ENCODE measurements at places on chromosomes 13 and 19. TPM values are rescaled to one million over a fixed set of nuclear protein-coding genes. Genes with fewer than 3 reads are reported as not detected.

DNA sequence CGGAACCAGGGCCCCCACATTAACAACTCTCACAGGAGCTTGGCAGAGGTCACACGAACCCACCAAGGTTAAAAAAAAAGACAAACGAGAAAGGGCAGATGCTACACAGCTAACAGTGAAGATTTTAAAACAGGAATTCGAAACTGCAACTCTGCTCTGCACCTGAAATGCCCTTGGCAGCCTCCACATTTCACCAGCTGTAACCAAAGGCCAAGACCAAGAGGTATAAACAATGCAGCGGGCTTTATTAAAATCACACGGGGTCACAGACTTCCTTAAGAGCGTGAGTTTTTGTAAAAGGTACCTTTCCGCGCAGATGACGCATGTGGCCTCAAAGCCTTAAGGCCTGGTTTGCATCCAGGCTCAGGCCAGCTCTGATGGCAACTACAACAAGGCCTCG, 88.2 kb downstream of the STK24 start:
- H3K4me3 ChIP-seq = no peak overlapping the region
- H3K27ac ChIP-seq = no peak overlapping the region
- H3K36me3 ChIP-seq = peaks cover 22% of the 10 kb centered on the region
- peaks cover 71% of the 10 kb centered on the region for H3K4me1 ChIP-seq
- no peak for DNase-seq
- H3K27me3 ChIP-seq = no peaks in the 10 kb centered on the region

DNA sequence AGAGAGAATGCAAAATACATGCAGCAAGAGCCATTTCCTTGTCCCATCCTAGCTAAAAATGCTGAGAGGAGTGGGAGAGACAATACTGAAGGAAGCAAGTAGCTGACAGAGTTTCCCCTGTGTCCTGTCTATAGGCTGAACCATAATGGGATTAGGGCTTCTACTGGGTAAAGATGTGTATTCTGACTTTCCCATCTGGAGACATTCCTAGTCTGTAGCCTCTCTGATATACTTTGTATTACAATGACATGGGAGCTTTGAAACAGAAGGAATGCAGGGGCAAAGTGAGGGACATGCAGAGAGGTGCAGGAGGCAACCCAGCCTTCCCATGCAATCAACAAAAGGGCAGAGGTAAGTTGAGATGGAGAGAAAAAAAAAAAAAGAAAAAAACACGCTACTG, 10.5 kb upstream of the GPC6 start:
- DNase-seq = no peak
- H3K36me3 ChIP-seq = no peaks in the 10 kb centered on the region
- no peak overlapping the region for H3K27ac ChIP-seq
- no peaks in the 10 kb centered on the region for H3K4me1 ChIP-seq

DNA sequence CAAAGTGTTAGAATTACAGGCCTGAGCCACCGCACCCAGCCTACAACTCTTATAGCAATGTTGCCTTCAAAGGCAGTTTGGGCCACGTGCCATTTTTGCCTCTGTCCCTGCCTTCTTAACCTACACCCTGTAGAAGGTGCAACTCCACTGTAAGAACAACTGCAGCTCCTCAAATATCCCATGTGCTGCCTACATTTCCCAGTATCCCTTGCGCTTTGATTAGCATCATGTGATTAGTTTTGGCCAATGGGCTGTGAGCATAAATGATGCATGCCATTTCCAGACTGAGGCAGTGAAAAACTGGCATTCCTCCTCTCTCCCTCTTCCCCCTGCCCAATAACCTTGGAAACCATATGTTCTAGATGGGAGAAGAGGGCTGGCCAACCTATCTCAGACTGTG, 75.2 kb upstream of the MRI1 start:
- H3K27me3 ChIP-seq = no peaks in the 10 kb centered on the region
- no peak overlapping the region for H3K27ac ChIP-seq
- peaks cover 3% of the 10 kb centered on the region for H3K4me1 ChIP-seq
- no peaks in the 10 kb centered on the region for H3K36me3 ChIP-seq
- no peak for DNase-seq
- no peak overlapping the region for H3K4me3 ChIP-seq

- peaks cover 14% of the 10 kb centered on the region for H3K4me1 ChIP-seq
- H3K27ac ChIP-seq = no peak overlapping the region
- no peak overlapping the region for H3K4me3 ChIP-seq
These were observed 6.6 kb upstream of the IFI30 start for GRCh38 chr19:18167011-18167410.

- H3K4me1 ChIP-seq = peaks cover 30% of the 10 kb centered on the region
- H3K4me3 ChIP-seq = no peak overlapping the region
- peaks cover 14% of the 10 kb centered on the region for H3K27me3 ChIP-seq
- H3K36me3 ChIP-seq = peaks cover 3% of the 10 kb centered on the region
- DNase-seq = no peak
These were observed 1.2 kb downstream of the CPT1C start for GRCh38 chr19:49692147-49692506.

- no peaks in the 10 kb centered on the region for H3K4me1 ChIP-seq
- no peak overlapping the region for H3K4me3 ChIP-seq
- no peaks in the 10 kb centered on the region for H3K36me3 ChIP-seq
- DNase-seq = no peak
- H3K27me3 ChIP-seq = peaks cover 12% of the 10 kb centered on the region
These were observed 6.4 kb downstream of the AMER2 start for GRCh38 chr13:25165663-25166062.

DNA sequence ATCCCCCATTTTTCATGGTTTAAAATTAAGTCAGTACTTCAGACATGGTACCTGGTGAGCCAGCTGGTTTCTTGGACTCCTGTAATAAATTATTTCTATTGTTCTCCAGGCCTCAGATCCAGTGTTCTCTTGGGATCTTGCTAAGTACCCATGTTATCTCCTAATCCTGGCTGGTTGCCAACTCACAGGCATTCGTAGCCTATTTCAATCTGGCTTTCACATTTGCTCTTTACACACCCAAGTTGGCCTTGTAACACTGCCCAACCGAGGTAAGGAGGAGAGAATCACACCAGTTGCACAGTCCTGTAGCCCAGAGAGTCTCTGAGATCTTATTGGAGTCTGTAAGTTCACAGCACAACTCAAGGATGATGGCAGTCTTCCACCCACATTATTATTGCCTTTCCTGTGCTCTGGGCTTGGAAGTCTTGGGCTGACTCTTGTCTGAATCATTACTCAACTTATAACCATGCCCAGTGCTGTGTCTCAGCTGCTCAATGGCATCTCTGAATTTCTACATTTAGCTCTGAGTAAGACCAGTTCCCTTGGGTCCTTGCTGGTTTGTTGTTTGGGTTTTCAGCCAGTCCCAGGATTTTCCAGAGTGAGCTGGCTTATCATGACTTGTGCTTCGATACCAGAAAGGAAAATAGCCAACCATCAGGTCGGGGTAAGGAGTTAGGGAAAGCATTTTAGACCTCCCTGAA, 76.6 kb upstream of the KLF12 start:
- H3K36me3 ChIP-seq = no peaks in the 10 kb centered on the region
- H3K4me1 ChIP-seq = no peaks in the 10 kb centered on the region
- H3K4me3 ChIP-seq = no peak overlapping the region
- H3K27ac ChIP-seq = no peak overlapping the region
- H3K27me3 ChIP-seq = no peaks in the 10 kb centered on the region

- peaks cover 40% of the 10 kb centered on the region for H3K4me1 ChIP-seq
- H3K36me3 ChIP-seq = peaks cover 6% of the 10 kb centered on the region
- no peak overlapping the region for H3K4me3 ChIP-seq
These were observed 9.8 kb downstream of the IRS2 start for GRCh38 chr13:109776575-109776974.

DNA sequence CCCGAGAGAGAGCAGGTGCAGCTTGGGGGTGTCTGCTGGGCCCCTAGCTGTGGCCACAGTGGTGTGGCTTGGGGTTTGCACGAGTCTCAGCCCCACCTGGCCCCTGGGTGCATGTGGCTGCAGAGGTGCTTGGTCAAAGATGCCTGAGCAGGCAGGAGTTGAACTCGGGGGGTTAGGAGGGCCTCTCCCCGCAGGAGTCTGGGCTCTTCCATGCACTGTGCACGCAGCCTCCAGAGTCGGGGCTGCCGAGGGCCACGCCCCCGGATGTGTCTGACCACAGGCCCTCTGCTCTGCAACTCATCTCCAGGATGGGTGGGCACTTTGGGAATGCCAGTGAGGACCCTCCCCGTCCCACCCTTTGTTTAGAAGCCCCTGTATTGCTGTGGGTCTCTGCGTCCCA, 91.5 kb upstream of the MCF2L start:
- H3K36me3 ChIP-seq = peaks cover 61% of the 10 kb centered on the region
- H3K4me3 ChIP-seq = no peak overlapping the region
- H3K27me3 ChIP-seq = no peaks in the 10 kb centered on the region
- H3K27ac ChIP-seq = no peak overlapping the region
- no peak for DNase-seq

- DNase-seq = no peak
- H3K27me3 ChIP-seq = no peaks in the 10 kb centered on the region
- peaks cover 38% of the 10 kb centered on the region for H3K36me3 ChIP-seq
These were observed 354.3 kb downstream of the KLF12 start for GRCh38 chr13:73779881-73780280.

GRCh38 chr19:18232540-18233223, 6.4 kb upstream of the PDE4C start:
- H3K27me3 ChIP-seq = peaks cover 62% of the 10 kb centered on the region
- no peak for DNase-seq
- peaks cover 10% of the 10 kb centered on the region for H3K4me1 ChIP-seq
- H3K4me3 ChIP-seq = no peak overlapping the region
- no peaks in the 10 kb centered on the region for H3K36me3 ChIP-seq

DNA sequence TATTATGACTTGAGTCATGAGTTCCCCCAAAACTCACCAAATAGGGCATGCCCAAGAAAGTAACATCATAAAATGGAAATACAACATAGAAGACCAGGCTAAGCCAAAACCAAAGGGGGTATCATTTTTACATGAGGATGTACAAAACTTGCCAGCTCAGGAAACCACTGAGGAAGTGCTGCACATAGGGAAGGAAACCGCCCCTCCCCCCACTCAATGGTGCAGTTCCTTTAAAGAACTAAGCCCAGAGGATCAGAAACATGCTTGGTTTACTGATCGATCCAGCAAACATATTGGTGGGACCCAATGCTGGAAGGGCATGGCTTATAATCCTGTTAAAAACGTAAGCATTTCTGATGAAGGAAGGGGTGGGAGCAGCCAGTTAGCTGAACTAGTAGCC, 4.2 kb upstream of the ZNF486 start:
- no peak overlapping the region for H3K27ac ChIP-seq
- H3K27me3 ChIP-seq = no peaks in the 10 kb centered on the region
- H3K4me3 ChIP-seq = no peak overlapping the region
- H3K4me1 ChIP-seq = peaks cover 10% of the 10 kb centered on the region
- H3K36me3 ChIP-seq = no peaks in the 10 kb centered on the region

DNA sequence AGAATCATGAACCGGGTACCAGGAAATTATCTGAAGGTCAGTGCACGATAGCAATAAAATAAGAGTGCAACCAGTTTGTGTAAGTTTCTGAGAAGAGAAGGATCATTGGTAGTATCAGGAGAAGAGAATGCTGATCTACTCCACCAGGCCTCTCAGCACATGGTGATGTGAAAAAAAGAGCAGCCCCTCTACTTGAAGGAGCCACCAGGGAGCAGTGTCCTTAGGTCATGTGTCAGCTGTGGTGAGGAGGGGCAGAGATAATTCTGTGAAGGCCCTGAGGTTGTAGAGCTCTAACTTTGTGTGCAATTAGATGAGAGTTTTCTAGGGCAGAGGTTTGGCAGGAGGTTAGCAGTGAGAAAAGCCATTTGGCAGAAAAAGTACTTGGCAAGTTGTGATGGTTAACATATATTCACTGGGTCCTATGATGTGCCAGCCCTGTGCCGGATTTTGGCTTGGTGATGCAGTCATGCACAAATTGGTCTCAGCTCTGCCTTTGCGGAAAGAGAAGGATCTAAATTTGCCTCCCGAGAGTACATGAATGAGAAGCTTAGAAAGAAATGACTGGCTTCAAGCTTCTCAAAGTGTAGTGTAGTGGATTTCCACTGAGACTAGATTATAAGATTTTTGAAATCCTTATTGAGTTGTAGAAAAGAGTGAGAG, 19.2 kb upstream of the ZC3H13 start:
- H3K4me1 ChIP-seq = no peaks in the 10 kb centered on the region
- H3K27ac ChIP-seq = no peak overlapping the region
- no peak for DNase-seq

DNA sequence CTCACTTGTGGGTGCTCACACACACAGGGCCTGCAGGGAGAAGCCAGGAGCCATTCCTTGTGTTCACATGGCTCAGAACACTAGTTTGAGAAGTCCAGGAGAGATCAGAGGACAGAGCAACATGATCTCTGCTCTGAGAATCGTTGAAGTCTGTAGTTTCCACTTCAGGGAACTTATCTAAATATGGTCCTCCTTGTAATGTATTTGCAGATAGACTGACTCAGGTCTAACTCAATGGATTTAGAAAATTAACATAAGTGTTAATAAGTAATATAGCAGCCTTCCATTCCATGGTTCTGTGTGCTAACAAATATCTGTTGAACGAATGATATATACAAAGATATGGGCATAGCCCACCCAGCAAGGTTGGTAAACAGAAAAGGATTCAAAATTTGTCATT, 119.8 kb upstream of the STARD13 start:
- no peaks in the 10 kb centered on the region for H3K36me3 ChIP-seq
- no peak overlapping the region for H3K4me3 ChIP-seq
- no peaks in the 10 kb centered on the region for H3K27me3 ChIP-seq
- H3K27ac ChIP-seq = no peak overlapping the region
- no peaks in the 10 kb centered on the region for H3K4me1 ChIP-seq

DNA sequence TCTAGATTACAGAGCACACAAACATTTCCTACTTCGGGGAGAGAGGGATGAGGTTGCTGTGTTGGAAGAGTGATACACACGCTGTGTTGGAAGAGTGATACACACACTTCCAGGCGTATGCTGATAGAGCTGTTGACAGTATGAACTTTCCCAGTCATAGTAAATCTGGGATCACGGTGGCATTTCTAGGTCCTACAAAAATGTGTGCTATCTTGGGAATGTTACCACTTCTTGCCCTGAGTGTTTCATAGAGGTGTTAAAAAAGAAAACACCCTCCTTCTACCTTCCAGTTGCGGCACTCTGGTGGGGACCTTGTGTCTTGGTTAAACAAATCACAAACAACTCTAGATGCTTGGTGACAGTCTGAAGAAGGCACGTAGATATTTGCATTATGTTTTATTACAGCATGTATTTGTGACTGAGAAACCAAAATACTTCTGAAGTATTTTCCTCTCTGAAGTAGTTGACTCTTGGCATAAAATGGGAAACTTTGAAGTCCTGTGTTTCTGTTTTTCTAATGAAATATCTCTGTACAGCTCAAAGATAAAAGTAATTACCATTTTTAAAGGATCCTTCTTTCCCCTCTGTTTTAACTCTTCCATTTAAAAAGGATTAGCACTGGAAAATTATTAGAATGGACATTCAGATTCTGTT, 52.5 kb downstream of the ARHGAP35 start:
- H3K4me1 ChIP-seq = peaks cover 12% of the 10 kb centered on the region
- H3K27me3 ChIP-seq = no peaks in the 10 kb centered on the region
- no peak overlapping the region for H3K4me3 ChIP-seq
- no peak for DNase-seq
- no peaks in the 10 kb centered on the region for H3K36me3 ChIP-seq

The ZNF793 gene
- total RNA-seq = 2.3 TPM

The IGFL2 gene
- total RNA-seq = not detected

The RGCC gene
- 758 TPM for total RNA-seq

The GJB2 gene
- total RNA-seq = 0.19 TPM

The IGSF23 gene
- not detected for total RNA-seq

Data from CD4-positive, alpha-beta T cell (primary cell).